ENCODE measurements at places on chromosomes 12 and 14.
A peak's percentile ranks its signal among the peaks of the same experiment; 100 is the strongest.

- no peak for DNase-seq
These were observed 92.2 kb downstream of the GALNT9 start for GRCh38 chr12:132236930-132237771.

DNA sequence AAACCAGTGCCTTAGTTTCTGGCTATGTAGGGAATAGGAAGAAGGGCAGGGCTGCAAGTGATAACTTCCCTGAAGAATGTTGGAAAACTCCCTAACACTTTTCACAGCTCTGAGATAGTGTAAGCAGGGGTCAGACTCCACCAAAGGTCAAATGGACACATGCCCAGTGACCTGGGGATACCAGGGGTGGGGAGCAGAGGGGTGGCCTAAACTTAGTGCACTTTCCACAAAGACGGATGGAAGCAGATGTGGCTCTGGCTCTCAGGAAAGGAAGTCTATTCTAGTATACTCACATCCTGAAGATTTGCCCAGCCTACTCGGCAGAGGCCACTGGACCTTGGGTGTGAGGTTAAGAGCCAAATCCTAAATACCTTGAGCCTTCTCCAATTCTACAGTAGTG lies 285.8 kb downstream of the NUAK1 start:
- DNase-seq, result peak; percentile 9

DNA sequence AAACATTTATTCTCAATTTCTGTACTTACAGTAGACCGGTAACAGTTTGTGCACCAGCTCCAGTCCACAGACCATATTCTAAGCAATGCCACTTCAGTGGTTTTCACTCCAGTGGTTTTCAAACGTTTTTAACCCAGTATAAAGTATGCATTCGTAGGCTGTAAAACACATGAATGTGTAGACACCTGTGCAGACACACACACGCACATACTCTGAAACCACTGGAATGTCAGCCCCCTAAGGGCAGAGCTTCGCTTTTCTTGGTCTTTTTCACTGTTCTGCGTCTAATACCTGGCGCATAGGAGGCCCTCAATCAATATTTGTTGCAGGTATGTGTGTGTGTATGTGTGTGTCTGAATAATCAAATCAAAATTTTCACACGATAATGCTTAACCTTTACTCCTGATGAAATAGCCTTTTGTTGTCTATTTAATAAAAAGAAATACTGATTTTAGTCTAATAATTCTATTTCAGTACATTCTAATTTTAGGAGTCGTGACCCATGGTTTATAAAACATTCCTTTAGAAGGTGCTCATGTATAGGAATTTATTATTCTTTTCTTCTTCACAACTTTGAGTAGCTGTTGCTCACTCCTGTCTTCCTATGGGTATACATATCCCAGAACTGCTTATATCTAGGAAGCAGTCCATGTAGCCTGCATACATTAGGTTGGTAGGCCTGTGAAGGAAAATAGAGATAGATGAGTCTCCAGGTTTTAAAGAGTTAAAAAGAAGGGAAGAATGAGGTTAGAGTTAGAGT lies 73.6 kb upstream of the REP15 start:
- no peak for DNase-seq

DNA sequence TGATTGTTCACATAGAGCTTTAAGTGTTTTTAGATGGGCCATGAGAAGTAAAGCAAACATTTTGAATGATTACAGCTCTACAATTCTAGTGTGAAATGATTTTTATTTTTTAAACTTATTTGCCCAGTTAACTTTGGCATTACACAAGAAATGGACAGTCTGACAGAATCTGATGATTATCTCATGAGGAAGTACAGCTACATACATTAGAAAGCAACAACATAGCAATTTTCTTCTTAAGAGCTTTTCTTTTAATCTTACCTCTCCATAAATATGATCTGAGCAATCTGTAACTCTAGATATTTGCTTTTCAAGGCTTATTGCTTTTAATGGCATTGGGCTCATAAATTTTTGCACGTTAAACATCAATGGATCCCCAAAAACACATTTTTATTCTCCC lies 26.5 kb upstream of the PPP1R12A start:
- no peak for DNase-seq

- peak; percentile 46 for DNase-seq
These were observed 18.6 kb downstream of the PRORP start for GRCh38 chr14:35140718-35141581.

- DNase-seq, result no peak
These were observed 11.6 kb downstream of the RNASE10 start for GRCh38 chr14:20516921-20517320.

GRCh38 chr14:90139199-90139598 lies 77.4 kb downstream of the KCNK13 start:
- no peak for DNase-seq

DNA sequence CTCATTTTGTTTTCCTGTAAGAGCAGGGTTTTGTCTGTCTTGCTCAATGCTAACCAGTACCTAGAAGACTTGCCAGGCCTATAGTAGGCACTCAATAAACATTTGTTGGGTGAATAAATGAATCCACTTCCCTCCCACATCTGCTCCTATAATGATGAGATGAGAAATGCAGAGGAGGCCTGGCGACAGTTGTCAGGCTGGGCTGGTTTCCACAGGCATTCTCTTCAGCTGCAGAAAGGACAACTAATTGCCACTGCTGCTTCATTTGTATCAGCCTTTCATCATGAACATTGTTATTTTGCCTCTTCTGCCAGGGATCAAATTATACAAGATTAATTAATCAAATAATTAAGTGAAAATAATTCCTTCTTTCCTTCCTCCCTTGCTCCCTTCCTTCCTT lies 82.0 kb upstream of the PTHLH start:
- DNase-seq, result no peak

- DNase-seq, result no peak
These were observed 395.8 kb upstream of the FBXO33 start for GRCh38 chr14:39827901-39828655.

DNA sequence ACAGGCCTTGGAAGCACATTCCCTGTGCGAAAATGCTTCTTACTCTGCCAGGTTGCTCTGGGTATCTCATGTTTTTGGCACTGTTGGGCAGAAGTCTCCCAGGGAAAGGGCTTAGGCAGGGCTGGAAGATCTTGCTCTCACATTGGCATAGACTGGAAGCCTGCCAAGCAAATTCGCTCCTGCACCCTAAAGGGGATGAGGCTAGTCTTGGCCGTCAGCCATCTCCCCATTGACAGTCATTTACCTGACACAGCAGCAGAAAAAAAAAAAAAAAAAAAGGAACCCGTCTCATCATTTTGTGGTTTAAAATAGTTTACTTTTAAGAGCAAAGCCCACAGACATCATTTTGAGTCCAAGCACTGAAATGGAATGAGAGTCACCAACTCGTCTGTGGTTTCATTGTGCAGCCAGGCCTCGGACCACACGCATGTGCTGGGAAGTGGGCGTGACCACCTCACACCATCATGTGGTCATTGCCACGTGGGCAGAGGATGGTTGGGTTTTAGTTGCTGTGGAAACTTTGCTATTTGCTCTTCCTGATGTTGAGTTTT lies 84.8 kb downstream of the NRXN3 start:
- DNase-seq, result peak; percentile 8

- no peak for DNase-seq
These were observed 59.6 kb downstream of the GNS start for GRCh38 chr12:64699504-64700115.

DNA sequence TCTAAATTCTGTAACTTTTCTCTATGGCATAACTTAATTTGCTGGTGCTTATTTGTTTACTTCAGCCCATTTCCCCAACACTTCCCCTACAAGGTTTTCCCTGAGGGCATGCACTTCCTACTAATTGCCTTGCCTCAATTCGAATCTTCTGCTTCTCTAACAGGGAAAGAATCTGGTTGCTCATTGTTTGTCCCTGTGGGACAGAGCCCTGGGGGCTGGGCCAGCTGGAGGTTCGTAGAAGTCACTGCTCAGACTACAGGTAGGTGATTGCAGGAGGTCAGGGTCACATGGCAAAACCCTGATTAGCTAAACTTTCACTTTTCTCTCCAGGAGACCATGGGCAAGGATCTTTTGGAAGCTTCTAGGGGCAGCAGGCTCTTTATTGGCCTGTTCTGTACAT lies 72.0 kb downstream of the ZFC3H1 start:
- DNase-seq, result no peak

DNA sequence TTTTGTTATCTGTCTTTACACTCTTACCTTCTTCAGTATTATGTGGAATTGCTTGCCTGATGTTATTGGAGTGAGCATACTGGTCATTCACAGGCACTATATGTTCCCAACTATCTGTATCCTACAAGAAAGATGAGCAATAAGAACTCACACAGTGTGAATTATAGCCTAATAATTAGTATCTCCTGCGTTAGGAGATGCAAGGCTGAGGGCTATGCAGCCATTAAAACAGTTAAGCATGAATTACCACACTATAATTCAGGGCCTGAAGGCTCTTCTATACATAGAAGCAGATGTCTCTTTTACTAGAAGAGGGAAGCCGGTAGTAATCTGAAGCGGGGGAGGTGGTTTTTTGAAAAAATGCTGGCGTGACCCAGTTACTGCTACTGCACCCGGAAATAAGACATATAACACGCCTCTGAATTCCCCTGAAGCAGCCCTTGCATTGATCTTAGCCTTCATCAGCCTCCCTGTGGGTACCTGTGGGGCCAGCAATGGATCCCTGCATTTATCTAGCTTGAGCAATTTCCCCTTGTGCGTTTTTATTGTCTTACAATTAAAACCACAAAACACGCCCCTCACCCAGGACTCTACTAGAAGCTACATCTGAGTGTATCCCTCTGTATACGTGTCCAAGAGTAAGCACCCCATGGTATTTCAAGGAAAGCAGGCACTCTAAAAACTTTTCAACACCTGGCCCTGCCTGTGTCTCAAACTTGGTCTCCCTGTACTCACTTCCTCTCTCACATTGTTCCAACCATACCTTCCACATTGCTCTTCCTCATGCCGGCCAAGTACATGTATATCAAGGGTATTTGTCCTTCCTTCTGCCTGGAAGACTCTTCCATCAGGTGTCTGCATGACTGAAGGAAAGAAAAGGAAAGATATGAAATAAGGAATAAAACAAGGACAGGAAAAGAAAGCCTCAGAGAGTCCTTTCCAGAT lies 210.9 kb upstream of the ARID2 start:
- DNase-seq, result no peak

DNA sequence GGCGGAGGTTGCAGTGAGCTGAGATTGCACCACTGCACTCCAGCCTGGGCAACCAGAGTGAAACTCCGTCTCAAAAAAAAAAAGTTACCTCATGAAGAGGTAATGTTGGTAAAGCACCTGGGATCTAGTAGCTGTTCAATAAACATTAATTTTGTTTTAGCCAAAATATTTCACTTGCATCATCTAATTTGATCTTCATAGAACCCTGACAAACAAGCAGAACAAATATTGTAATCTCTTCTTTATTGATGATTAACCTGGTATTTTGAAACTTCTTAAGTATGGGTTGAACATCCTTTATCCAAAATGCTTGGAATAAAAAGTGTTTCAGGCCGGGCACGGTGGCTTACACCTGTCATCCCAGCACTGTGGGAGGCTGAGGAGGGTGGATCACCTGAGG lies 149.0 kb upstream of the AMIGO2 start:
- no peak for DNase-seq

- no peak for DNase-seq
These were observed 55.3 kb downstream of the ISCA2 start for GRCh38 chr14:74548881-74549280.

DNA sequence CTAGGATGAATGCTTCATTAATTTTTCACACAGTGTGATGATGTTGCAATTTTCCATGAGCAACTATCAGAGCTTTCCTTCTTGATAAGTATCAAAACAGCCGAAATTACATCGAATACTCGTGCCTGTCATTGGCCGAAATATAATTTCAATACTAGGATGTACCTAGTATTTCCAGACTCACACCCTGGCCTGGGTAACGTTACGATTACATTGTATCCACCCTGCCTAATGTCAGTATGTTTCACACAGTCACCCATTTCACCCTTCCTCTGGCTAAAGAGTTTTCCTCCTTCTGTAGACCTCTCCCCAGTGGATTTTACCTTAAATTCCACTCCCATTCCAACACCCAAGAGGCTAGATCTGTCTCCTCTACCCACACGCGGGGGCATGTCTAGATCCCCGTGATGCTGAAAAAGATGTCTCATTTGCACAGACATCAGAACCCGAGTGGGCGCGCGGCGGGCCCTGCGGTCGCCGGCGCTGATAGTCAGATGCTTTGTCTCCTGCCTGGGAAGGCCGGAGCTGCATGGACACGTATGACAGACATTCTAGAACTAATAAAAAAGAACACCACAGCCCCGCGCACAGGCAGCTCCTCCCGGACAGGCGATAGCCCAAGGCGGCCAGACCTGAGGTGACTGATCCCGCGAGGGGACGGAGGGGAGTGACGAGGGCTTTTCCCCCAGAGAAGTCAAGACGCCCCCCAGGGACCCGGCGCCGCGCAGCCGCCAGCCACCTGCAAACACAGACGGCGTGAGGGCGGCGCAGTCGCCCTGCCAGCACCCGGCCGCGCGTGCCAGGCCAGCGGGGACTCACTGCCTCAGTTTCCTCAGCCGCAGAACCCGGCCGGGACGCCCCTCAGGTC lies 723 bp downstream of the KIF21A start:
- peak; percentile 61 for DNase-seq

Measured in cardiac muscle cell (in vitro differentiated cells and primary cell).